WTC11 (cell line): ENCODE measurements at places on chromosomes 6 and 20. TPM values are rescaled to one million over a fixed set of nuclear protein-coding genes. Genes with fewer than 3 reads are reported as not detected.

DNA sequence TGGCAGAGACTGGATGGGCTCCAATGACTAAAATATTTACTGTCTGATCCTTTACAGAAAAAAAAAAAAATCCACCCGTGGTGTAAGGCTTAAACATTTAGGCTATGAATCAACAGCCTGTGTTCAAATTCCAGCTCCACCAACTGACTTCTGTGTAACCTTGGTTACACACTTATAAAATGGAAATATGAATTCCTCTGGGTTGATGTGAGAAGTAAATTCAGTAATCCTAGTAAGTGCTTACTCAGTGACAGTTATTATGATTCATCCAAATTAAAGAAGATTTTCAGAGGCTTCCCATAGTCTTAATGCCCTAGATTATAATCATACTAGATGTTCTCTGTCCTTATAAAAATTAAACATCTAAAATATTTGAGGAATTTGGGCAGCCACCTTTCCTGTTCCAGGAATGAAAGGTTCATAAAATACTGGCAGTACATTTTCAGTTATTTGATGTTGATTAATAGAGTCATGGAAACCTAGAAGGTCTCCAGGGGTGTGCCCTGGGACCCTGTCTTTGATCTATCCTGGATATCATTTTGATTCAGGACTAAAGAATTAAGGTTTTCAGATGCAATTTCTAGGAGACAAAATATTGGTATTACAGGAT, 180.3 kb upstream of the ZNF217 start:
- peaks cover 26% of the 10 kb centered on the region for H3K27me3 ChIP-seq
- H3K27ac ChIP-seq, result no peak overlapping the region
- DNase-seq, result no peak

DNA sequence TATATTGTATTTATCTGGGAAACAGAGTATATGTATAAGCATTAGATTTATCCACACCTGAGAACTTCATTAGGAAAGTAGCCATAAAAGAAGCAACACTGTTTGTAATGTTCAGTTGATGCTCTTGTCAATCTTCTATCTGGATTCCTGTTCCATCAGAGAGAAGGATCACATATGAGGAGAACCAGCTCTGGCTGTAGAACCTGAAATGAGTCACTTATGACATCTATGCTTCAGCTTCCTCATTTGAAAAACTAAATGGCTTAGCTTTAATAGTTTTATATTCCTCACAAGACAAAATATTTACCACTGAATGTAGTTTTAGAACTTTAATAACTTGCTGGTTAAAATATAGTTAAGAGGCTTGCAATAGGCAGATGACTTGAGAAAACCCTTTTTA, 144.7 kb downstream of the TASP1 start:
- peaks cover 35% of the 10 kb centered on the region for H3K4me1 ChIP-seq
- H3K4me3 ChIP-seq, result no peak overlapping the region
- H3K27me3 ChIP-seq, result no peaks in the 10 kb centered on the region

DNA sequence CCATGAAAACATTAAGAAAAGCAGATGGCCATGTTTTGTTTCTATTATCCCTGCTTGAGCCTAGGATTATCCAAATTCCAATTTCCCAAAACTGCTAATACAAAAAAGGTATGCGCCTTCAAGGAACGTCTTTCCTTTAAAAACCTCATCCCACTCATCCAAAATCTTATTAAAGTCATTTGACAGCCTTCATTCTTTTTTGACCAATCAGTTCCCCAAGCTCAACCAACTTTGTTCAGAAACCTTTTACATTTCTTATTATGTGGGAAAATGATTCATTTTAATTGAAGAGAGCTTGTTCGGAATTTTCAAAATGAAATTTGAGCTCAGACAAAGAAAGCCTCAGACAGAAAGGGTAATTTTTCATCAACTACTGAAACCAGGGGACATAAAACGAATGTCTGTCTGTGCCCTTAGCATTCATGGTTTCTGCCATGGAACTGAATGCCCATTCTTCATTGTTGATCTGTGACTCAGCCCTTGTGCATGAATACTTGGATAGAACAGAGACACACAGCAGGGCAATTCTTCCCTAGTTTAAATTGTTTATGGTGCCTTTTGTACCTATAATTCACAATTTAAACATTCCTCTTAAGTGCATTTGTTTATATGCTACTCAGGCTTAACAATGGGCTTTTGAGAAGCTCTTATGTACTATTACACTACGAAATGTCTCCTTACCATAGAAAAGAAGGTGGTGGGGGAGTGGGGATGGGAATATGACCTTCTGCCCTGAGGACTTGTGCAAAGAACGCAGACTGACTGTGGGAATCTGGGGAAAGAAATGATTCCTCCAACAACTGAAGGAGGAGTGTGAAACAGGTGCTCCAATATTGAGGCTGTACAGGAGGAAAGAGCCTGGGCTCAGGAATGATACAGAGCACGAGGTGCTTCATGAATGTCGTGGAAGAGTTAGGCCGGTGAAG, 49.8 kb upstream of the ERVFRD-1 start:
- peaks cover 15% of the 10 kb centered on the region for H3K4me1 ChIP-seq
- H3K4me3 ChIP-seq, result no peak overlapping the region
- no peaks in the 10 kb centered on the region for H3K36me3 ChIP-seq
- no peak for DNase-seq

DNA sequence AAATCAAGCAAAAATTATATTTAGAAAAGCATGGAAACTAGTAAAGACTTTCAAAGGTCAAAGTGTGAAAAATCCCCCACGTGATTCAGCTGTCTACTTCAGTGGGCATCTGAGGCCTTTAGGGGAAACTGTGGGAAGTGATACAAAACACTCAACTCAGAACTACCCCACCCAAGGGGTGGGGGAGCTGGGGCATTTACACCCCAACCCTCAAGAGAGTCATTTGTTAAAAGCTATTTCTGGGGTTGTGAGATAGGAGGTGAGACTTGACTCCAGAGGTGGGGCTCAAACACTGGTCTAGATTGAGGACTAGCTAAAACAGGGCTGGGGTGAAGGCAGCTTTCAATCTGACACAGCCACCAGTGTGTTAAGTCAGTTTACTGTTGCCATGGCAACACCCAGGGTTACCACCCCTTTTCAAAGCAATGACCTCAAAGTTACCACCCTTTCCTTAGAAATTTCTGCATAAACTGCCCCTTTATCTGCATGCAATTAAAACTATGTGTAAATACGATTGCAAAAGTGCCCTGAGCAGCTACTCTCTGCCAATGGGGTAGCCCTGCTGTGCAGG, 9.9 kb upstream of the GTSF1L start:
- no peak overlapping the region for H3K4me3 ChIP-seq
- H3K27ac ChIP-seq, result no peak overlapping the region
- H3K27me3 ChIP-seq, result no peaks in the 10 kb centered on the region; the same call in 1 of the 2 replicates
- DNase-seq, result peak; percentile 25

DNA sequence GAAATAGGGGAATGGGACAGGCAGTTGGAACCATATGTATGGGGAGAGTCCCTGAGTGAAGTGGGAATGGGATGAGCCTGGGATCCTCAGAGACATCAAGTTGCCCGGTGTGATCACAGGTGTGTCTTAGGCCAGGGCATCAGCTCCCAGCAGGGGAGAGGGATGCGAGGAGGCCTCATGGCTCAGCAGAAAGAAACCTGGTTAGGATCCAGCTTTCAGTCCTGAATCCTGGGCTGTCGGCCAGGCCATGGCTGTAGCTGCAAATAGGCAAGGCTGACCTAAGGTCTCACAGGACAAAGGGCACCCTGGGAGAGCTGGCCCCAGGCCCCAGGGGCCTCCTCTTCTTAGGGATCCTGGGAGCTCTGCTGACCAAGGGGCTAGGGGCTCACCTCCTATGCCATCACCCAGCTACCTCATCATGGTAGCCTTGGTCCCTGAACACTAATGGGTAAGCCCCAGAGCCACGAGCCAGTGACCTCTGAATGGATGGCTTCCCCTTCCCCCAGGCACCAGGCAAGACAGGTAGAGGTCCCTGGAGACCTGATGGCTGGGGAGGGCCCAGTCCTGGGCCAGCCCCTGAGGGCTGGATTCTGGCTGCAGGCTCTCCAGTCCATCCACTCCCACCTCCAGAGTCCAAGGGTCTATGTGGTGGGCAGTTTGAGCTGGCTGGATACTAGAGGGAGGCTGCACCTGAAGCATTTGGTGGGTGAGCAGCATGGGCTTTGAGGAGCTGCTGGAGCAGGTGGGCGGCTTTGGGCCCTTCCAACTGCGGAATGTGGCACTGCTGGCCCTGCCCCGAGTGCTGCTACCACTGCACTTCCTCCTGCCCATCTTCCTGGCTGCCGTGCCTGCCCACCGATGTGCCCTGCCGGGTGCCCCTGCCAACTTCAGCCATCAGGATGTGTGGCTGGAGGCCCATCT, at the start of gene SLC22A7:
SLC22A7 (plus strand) TSS at position 617 of the 921 bp plus-strand sequence; CDS start at position 716, 99 bp downstream.
- H3K36me3 ChIP-seq, result no peaks in the 10 kb centered on the region
- peaks cover 11% of the 10 kb centered on the region for H3K4me1 ChIP-seq
- no peak within 1 kb of the TSS for H3K27ac ChIP-seq
- no peak within 1 kb of the TSS for H3K4me3 ChIP-seq
- DNase-seq, result no peak

DNA sequence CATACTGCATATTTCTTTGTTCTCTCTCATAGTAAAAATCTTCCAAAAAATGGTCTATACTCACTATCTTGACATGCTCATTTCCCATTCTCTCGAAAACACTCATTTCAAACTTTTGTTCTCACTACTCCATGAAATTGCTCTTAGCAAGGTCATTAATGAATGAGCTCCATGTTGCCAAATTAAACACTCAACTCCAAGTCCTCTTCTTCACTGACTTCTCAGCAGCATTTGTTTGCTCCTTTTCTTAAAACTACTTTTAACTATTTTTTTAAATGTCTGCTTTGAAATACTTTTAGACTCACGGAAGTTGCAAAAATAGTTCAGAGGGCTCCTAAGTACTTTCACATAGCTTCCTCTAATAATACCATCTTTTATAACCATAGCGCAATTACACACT, 274.0 kb upstream of the PREP start:
- H3K4me3 ChIP-seq, result no peak overlapping the region
- no peaks in the 10 kb centered on the region for H3K4me1 ChIP-seq
- no peak overlapping the region for H3K27ac ChIP-seq
- no peaks in the 10 kb centered on the region for H3K27me3 ChIP-seq
- peaks cover 5% of the 10 kb centered on the region; the same call in 1 of the 2 replicates for H3K36me3 ChIP-seq

- DNase-seq, result no peak
- no peak overlapping the region for H3K27ac ChIP-seq
- H3K4me3 ChIP-seq, result no peak overlapping the region
- no peaks in the 10 kb centered on the region for H3K4me1 ChIP-seq
- H3K27me3 ChIP-seq, result no peaks in the 10 kb centered on the region
Measured at GRCh38 chr6:164991573-164991972, 317.8 kb downstream of the C6orf118 start.

GRCh38 chr6:20058121-20058905, 154.0 kb downstream of the MBOAT1 start:
- H3K27ac ChIP-seq, result no peak overlapping the region
- no peaks in the 10 kb centered on the region for H3K27me3 ChIP-seq
- H3K4me3 ChIP-seq, result no peak overlapping the region
- no peaks in the 10 kb centered on the region for H3K36me3 ChIP-seq
- no peak for DNase-seq

GRCh38 chr6:143299253-143300166, 151.0 kb downstream of the ADAT2 start:
- H3K27me3 ChIP-seq, result no peaks in the 10 kb centered on the region
- no peak overlapping the region for H3K4me3 ChIP-seq
- DNase-seq, result no peak
- H3K36me3 ChIP-seq, result peaks cover 4% of the 10 kb centered on the region
- H3K27ac ChIP-seq, result no peak overlapping the region
- peaks cover 8% of the 10 kb centered on the region for H3K4me1 ChIP-seq

- no peak overlapping the region for H3K27ac ChIP-seq
- DNase-seq, result no peak
- H3K4me1 ChIP-seq, result peaks cover 4% of the 10 kb centered on the region; the same call in 1 of the 2 replicates
Measured at GRCh38 chr20:1563598-1563997, 6.1 kb upstream of the SIRPD start.

- H3K4me1 ChIP-seq, result 0 out of 2 replicates have a peak, but pooled peaks cover 2% of the 10 kb centered on the region
- no peak overlapping the region for H3K27ac ChIP-seq
- no peak for DNase-seq
- H3K27me3 ChIP-seq, result no peaks in the 10 kb centered on the region
- no peak overlapping the region for H3K4me3 ChIP-seq
- no peaks in the 10 kb centered on the region for H3K36me3 ChIP-seq
Measured at GRCh38 chr6:132365281-132365907, 35.9 kb downstream of the MOXD1 start.

- H3K27ac ChIP-seq, result no peak overlapping the region
- H3K4me1 ChIP-seq, result peaks cover 1% of the 10 kb centered on the region
- H3K36me3 ChIP-seq, result no peaks in the 10 kb centered on the region
- no peak overlapping the region for H3K4me3 ChIP-seq
- no peak for DNase-seq
Measured at GRCh38 chr6:135870722-135871121, 19.2 kb downstream of the PDE7B start.

DNA sequence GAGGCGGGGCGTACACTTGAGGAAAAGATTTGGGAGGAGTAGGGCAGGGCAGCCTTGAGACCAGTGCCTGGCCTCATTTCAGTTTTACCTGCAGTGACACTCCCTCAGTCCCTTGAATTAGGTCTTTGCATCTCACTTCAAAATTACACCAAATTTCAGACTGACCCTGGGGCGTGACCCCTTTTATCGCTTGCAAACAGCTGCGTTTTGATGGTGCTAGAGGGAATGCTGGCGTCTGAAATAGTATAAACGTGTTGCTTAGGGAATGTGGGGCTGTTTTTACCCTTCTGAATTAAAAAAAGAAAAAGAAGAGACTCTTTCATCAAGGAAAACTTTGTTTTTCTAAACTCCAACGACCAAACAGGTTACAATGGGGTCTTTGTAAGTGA, 21.0 kb downstream of the COL9A1 start:
- no peak overlapping the region for H3K27ac ChIP-seq
- peaks cover 24% of the 10 kb centered on the region for H3K4me1 ChIP-seq
- no peaks in the 10 kb centered on the region for H3K36me3 ChIP-seq

- no peaks in the 10 kb centered on the region for H3K36me3 ChIP-seq
- no peaks in the 10 kb centered on the region for H3K27me3 ChIP-seq
- H3K4me3 ChIP-seq, result no peak overlapping the region
- DNase-seq, result no peak
- H3K4me1 ChIP-seq, result peaks cover 7% of the 10 kb centered on the region
Measured at GRCh38 chr20:50347284-50348063, 156.8 kb downstream of the CEBPB start.

- no peaks in the 10 kb centered on the region for H3K27me3 ChIP-seq
- no peaks in the 10 kb centered on the region for H3K4me1 ChIP-seq
- no peak overlapping the region for H3K4me3 ChIP-seq
Measured at GRCh38 chr20:63562461-63563224, 8.7 kb downstream of the FNDC11 start.

The SLPI gene
- total RNA-seq, result 0.60 to 0.78 TPM (median 0.74 TPM) in 3 replicates

The FRK gene
- 0.13 to 0.18 TPM (median 0.16 TPM) in 3 replicates for total RNA-seq

The SLC17A2 gene
- total RNA-seq, result not detected in 3 replicates

The C20orf144 gene
- 0.09 to 0.21 TPM (median 0.14 TPM) in 3 replicates for total RNA-seq

The SLC32A1 gene
- 0.09 to 0.37 TPM (median 0.25 TPM) in 3 replicates for total RNA-seq

The AKAP12 gene
- total RNA-seq, result 64.2 to 90.0 TPM (median 65.0 TPM) in 3 replicates

The ROS1 gene
- total RNA-seq, result 0.02 to 0.05 TPM (median 0.05 TPM) in 3 replicates

The EYA4 gene
- total RNA-seq, result 0.14 to 0.32 TPM (median 0.24 TPM) in 3 replicates

The SEL1L2 gene
- 0.37 TPM in 1 of 3 replicates, not detected in the others for total RNA-seq

The SNAI1 gene
- 7.0 to 8.7 TPM (median 7.9 TPM) in 3 replicates for total RNA-seq

The RIMS1 gene
- total RNA-seq, result 0.69 to 1.1 TPM (median 1.1 TPM) in 3 replicates
